Stimulated activated CD4-positive, alpha-beta T cell treated with anti-CD3 and anti-CD28 coated beads, Interleukin-4, amount 100 ng/mL, for 4 hours (primary cell): ENCODE measurements at places on chromosomes 2 and 18.

GRCh38 chr2:1780693-1781092 lies 36.4 kb upstream of the PXDN start:
- DNase-seq = no peak

GRCh38 chr2:105748566-105748965 lies 3.9 kb downstream of the NCK2 start:
- DNase-seq = no peak

GRCh38 chr18:36450264-36450663 lies 152.8 kb downstream of the FHOD3 start:
- DNase-seq = no peak

DNA sequence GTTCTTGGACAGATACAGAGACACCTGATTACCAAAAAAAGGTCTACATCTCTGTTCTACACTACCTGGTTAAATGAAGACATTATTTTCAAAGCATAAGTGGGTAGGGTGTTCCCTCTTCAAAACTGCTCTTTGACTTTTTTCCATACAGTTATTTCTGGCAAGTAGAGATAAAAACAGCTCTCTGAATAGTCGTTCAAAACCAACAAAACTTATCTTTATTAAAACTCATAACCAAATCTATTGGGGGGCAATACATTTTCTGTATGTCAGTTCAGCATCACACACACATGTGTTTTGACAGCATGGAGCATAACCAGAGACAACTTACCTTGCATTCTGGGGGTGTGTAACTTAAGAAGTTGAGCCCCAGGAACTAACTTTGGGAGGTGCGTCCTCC lies 149.0 kb upstream of the EPC2 start:
- DNase-seq = no peak

DNA sequence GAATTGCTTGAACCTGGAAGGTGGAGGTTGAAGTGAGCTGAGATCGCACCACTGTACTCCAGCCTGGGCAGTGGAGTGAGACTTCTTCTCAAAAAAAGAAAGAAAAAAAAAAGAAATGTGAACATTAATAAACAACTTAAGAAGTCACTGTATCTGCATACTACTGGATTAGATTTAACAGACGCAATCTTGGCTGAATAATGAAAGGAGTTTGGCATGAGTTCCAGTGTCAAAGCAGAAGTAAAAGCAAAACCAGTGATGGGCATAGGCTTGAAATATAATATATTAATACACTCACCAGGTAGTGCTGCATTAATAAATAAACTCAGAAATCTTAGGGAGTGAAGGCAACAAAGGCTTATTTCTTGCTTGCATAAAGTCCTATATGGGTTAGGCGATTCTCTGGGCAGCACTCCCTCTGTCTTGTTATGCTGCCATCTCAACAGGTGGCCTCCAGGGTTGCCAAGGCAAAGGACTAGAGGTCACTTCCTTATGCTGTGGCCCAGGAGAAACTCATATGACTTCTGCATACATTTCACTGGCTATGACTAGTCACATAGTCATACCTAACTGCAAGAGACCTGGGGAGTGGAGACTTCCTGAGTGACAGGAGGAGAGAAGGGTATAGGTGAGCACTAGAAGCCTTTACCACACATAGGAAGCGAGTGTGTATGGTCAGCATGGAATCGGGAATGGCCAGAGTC lies 296.2 kb upstream of the SPRED2 start:
- no peak for DNase-seq
